Effector CD4-positive, alpha-beta T cell (primary cell): ENCODE measurements at places on chromosomes 6 and 20.

GRCh38 chr6:26044140-26045064 lies 42.8 kb upstream of the HFE start:
- DNase-seq = peak; percentile 24

DNA sequence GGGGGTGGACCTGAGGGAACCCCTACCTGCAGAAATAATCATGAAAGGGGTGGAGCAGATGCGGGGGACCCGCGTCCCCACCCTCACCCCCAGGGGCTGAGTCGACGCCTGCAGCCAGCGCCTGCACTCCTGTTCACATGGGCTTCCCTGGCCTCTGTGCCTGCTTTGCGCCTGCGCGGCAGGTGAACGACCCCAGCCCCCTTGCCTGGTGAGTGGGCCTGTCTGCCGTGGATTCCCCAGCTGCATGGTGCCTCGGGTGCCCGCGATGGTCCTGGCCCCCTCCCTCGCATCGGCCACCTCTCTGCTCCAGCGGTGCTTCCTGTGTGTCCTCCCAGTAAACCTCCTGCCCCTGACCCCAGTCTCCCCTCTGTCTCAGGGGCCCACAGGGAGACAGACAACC lies 18.8 kb upstream of the NTSR1 start:
- DNase-seq = no peak

- no peak for DNase-seq
Observed at GRCh38 chr20:51382986-51383821, 159.3 kb downstream of the NFATC2 start.

DNA sequence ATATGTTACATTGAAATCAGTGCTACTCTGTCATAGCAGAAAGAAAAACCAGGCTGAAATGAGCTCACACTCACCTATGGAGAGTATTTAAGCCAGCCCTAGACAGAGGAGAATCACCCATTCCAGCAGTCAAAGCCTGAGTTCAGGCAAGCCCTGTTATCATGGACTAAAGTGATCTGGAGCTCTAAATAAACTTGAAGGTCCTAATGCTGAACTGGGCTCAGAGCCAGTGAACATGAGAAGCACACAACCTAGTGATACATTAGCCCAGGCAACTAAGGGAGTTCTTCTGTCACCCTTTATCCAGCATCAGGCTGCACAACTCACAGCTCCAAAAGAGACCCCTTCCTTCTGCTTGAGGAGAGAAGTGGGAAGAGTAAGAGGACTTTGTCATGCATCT lies 425.0 kb downstream of the COL12A1 start:
- no peak for DNase-seq

DNA sequence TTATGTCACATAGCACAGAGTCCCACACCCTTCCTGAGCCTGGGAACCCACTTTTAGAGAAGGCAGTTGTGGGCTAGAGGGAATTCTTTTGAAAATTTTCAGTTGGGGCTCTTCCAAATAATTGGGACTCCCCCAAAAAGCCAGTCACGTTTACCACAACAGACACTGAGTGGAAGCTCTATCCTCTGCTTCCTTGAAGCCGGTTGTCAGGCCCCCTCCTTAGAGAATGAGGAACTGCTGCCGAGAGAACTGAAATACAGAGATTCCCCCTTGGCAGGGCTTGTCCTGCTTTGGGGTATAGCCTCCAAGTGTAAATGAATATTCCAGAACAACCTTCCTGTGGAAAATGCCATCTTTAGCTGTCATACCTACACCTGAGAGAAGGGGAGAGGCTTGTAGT lies 2.7 kb upstream of the JAG1 start:
- DNase-seq = no peak

DNA sequence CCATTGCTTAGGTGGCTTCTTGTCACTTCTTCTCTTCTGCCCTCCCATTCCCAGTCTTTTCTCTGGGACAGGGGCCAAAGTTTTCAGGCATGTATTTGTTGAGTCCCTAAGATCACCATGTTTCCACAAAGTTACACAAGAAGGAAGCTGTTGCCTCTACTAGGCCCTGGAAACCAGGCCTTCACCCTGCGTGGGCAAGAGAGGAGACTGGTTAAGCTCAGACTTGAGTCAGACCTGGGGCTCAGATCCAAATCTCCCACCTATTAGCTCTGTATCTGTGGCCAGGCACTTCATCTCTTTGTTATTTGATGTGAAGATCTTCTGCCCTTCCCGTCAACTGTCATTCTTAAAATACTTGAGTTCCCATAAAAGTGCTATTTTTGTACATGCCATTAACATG lies 154.6 kb downstream of the SASH1 start:
- DNase-seq = no peak

GRCh38 chr20:36271639-36272546 lies 34.2 kb upstream of the DLGAP4 start:
- no peak for DNase-seq

DNA sequence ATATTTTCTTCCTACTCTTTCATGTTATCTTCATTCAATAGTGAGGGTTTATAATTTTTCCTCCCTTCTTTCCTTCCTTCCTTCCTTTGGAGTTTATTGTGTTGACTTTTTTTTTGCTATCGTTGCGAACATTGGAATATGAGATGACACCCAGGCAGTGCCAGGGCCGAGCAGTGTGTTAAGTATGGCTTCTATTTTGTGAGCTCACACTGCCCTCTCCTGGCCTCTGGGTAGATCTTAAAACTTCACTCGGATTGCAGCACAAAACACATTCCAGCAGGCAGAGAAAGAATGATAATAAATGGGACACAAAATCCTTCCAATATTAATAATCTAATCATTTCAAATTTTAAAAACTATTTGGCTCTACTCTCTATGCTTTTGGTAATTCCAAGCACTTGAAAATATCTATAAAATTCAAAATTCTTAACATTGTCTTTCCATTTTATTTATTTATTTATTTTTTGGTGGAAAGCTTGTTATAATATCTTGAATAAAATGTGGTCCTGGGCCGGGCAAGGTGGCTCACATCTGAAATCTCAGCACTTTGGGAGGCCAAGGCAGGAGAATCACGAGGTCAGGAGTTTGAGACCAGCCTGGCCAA lies 147.4 kb upstream of the OLIG3 start:
- peak; percentile 54 for DNase-seq

DNA sequence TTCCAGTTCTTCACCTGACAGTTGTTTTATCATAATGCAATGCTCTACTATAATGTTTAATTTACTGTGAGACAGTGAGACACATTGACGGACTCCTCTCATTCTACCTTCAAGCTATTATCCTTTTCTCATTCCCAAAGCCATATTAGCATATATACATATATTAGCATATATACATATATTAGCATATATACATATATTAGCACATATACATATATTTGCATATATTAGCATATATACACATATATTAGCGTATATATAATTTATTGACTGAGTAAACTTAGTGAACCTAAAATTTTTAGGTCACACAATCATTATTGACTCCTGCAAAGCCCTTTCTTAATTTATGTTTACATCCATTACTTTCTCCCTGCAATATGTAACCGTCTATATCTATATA lies 555.0 kb upstream of the ADGRB3 start:
- no peak for DNase-seq

GRCh38 chr20:51211191-51211590 lies 188.3 kb upstream of the KCNG1 start:
- no peak for DNase-seq

- no peak for DNase-seq
Observed at GRCh38 chr20:25288291-25289181, 40.7 kb downstream of the PYGB start.

- no peak for DNase-seq
Observed at GRCh38 chr20:46446851-46447250, 40.4 kb upstream of the ELMO2 start.

- no peak for DNase-seq
Observed at GRCh38 chr20:50379049-50379990, 130.9 kb upstream of the PTPN1 start.

DNA sequence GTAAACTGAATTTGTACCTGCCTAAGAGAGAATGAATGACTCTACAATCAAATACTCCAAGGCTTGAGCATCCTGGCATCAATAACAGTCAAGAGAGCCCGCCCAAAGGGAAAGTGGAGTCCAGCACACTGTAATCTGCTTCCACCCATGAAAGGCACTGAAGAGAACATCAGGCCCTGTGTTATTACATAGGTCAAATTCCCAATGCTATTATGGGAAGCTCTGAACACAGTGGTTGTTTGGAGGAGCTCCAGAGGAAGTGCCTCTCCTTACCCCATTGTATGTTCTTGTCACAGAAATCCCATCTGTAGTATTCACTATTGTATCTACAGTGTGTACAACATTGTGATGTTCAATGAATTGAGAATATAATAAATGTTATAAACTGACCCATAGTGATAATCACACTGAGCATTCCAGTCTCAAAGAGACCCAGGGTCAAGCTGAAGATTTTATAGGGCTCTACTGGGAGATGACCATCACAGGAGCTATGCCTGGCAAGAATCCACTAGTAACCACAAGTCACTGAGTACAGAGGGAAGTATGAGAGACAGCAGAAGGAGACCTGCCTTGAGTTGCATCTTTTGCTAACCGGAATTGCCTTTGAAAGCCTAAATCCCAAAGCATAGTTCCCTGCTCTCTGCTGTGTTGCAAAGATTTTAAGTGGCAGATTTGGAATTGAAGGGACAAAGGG lies 446.7 kb downstream of the GJA1 start:
- no peak for DNase-seq

- DNase-seq = no peak
Observed at GRCh38 chr20:17807651-17808050, 107.9 kb downstream of the BANF2 start.

DNA sequence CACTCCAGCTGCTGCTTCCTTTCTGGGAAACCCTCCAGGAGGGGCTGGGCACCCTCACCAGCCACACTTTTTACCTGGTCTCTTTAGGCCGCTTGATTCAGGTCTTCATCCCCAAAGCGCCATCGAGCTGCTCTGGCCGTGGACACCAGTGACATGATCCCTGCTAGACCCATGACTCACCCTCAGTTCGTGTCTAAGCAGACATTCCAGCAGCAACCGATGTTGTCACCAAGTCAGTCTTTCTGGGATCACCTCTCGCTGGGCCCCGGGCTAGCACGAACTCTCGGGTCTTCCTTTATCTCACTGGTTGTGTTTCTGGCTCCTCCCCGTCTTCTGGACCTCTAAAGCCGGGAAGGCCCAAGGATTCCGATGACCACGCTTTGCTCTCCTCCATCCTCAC lies 43.0 kb upstream of the GPR31 start:
- DNase-seq = no peak

DNA sequence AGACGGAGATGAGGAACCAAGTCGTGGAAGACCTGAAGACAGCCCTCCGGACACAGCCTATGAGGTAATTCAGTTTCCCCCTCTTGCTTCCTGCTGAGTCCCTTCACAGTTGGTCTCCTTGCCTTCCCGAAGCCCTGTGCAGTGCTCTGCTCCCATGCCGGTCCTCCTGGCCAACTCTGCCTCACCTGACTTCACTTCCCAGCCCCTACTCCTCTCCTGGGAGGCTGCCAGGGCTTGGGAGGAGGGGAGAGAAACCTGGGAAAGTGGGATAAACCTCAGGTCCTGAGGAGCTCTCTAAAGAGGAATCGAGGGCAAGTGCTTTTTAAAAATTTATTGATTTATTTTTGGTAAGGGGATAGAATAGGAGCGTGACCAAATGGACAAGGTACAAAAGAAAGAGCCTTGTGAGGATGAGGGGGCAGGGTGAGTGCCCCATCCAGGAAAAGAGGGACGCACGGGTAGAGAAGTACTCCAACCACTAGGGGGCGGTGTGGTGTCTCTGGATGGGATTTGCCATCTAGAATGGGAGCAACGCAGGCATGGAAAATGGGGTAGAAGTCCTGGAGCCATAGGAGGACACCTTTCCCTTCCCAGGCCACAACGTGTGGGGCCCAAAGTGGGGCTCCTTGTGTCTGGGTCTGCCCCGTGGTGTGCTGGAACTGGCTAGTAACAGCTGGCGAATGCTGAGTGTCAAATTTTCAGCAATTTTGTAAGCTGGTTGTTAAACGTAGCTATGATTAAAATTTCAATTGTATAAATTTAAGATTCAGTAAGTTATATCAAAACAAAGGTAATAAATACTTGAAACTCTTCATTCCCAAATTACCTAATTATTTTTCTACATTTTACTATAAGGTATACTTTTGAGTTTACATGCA lies 69.0 kb downstream of the MOCS1 start:
- DNase-seq = peak; percentile 33

DNA sequence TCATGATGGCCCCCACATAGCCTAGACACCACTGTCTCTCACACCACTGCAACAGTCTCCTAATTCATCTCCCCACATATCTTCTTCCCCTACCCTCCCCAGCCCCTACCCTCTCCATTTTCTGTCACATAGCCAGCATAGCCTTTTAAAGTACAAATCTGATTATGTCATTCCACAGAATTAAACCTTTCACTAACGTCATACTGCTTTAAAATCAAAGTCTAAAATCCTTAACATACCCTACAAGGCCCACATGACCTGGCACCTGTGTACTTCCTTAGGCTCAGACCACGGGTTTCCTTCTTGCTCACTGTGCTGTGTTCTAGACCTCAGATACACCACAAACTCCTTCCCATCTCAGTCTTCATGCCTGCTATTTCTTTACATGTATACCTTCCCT lies 5.9 kb downstream of the OSTM1 start:
- DNase-seq = no peak

DNA sequence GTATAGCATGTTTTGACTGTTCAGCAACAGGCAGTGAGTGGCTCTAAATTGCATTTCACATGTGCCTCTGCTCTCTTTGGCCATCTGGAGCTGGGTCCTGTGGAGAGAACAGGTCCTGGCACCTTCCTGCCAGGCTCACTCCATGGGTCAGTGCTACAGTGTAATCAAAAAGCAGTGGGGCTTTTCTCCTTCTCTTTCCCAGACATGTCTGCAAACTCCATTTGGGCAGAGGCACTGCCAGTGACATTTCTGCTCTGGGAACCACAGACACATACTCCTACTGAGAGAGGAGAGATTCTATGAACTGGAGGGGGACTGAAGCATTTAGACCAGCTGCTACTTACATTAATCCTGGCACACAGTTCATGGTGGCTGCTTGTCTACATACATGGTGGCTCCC lies 68.3 kb upstream of the TRAF3IP2 start:
- no peak for DNase-seq

GRCh38 chr6:40536442-40536841 lies 50.7 kb downstream of the LRFN2 start:
- DNase-seq = no peak

DNA sequence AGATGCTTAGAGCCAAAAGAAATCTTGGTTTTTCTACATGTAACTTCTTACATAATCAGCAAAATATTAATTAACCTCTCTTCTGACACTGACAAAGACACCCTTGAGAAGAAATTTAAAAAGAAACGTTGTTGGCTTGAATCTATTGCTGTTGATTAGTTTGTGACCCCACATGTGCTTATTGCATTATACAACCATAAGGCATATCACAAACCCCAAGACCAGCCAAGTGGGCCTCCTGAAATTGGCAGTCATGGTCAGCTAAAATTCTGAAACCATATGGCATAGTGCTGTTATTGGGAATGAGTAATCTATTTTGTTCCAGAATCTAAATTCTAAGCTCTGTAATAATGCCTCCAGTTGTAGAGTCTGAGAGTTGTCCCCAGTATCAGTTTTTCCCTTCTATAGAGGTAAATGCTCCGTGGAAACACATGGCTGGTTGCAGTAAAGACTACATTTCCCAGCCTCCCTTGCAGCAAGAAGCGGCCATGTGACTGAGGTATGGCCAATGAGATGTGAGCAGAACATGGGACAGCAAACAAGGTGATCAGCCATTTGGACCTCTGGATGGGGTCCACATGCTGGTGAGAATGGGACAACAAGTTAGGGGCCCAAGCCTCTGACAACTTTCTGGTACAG lies 42.3 kb upstream of the PTPN1 start:
- DNase-seq = no peak
